ENCODE measurements at places on chromosomes 7 and 10.

DNA sequence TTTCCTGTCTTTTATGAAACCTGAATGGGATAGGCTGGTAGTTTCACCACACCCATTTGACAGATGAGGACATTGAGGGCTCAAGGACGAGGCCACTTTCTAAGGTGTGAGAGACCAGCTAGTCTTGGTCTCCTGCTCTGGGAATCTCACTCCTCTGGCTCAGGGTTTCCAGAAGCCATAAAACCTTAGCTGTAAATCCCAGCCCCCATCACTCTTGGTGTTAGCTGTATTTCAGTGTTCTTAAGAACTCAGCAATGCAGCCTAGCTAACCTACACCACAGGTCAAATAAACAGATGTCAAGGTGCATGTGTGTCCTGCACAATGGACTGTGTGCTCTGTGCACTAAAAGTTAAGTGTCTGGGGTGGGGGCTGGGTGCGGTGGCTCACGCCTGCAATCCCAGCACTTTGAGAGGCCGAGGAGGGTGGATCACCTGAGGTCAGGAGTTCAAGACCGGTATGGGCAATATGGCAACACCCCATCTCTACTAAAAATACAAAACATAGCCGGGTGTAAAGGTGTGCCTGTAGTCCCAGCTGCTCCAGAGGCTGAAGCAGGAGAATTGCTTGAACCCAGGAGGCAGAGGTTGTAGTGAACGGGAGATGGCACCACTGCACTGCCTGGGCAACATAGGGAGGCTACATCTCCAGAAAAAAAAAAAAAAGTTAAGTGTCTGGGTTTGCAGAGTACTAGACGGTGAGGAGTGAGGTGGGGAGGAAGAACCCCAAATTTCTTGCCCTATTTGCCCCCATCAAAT lies 567 bp upstream of the EPO start:
- peak; percentile 32 for DNase-seq

DNA sequence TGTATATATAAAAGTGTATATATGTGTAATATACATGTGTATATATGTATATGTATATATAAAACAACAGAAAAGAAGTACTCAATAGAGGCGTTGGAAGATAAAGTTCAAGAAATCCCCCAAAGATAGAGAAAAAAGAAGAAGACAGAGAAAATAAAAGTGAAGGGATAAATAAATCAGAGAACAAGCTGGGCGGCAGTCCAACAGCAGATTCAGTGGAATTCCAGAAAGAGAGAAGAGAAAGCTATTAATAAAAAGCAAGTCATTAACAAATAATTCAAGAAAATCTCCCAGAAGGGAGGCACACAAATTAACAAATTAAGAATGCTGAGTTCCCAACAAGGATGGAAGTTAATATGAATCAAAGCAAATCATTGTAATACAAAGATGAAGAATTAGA lies 59.3 kb upstream of the RNF148 start:
- DNase-seq = peak; percentile 26

DNA sequence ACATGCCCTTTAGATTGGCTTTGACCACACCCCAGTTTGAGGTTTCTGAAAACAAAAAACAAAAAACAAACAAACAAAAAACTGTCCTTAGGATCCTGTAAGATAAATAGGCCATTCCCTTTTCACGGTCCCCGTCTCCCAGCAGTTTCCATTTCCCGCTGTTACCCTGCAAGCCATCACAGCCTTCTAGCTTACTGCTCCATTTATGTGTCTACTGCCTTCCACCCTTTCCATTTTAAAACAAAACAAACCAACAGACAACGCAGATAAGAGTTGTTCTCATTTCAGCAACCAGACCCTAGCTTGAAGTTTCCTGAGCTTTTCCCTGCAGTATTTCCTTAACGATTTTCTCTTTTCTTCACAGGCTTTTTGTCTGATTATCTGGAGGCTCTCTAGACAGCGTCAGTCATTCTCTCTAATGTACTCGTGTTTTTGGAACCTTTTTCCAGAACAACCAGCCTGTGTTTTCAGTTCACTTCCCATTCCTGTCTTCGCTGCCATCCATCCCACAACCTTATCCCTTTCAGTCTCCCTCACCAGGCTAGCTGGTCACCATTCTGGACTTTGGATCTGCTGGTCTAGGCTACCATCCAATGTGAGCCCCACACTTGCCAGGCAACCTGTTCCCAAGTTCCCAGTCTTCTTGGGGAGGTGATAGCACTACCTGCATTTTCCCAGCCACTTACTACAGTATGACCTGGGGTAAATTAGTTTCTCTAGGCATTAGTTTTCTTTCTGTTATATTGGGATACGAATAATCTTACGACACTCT lies 317.3 kb upstream of the FZD1 start:
- no peak for DNase-seq

DNA sequence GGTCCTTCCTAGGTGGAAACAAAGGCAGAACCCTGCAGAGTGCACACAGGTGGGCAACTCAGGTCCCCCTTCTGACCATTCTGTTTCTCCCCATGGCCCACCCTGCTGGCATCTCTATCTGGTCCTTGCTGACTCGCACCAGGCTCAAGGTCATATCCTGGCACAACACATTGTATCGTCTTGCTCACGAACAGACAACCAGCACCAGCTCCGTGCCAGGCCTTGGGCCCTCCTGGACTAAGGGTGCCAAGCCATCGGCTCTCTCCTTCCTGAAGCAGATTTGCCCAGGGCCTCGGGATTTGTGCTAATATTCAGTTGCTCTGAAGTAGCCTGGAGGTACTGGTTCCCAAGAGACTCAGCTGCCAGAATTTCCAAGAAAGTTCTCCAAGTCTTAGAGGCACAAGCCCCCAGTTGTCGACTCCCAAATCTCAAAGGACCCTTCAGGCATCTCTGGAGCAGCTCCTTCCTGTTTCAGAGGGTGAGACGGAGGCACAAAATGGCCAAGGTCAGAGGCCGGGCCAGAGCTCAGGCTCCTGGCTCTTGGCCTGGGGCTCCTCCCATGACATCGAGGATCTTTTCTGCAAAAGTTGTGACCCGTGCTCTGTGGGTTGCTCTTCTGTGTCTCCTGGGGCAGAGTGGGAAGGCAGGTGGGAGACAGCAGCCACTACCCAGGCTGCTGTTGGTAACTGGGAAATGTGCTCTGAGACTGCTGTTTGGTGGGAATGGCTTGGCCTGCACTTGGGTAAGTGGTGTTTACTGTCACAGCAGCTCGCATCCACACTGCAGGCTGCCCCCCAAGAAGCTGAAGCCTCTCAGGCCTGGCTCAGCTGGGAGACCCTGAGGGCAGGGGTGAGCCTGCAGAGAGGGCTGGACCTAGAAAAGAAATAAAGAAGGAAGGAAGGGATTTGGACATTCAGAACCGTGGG lies 121.3 kb downstream of the RGS10 start:
- DNase-seq = no peak

DNA sequence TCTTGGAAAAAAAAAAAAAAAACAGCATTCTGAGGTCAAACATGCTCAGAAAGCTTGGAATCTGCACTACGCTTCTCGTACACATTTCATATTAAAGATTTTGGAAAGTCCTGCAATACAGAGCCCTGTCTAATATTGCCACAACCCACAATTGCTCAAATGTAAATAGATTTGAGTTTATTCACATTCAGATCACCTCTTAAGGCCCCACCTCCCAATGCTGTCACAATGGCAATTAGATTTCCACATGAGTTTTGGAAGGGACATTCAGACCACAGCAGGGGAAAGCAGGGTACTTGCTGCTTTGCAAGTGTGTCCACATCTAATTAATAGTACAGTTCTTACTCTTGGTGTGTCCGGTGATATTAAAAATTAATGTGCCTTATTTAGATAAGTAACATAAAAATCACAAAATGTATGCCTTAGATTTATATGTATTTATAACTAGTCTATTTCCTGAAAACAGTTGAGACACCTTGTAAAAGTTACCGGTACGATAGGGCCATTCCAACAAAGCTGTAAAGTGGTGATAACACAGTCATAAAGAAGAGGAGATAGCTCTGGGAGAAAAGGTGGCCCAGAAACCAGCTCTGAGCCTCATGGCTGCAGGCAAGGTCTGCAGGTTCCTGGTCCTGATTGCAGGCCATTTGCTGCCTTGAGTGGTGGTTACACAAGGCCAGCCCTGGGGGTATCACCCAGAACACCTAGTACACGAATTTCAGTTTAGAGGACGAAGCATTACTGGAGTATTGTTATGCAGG lies 27.9 kb downstream of the EGFR start:
- no peak for DNase-seq

DNA sequence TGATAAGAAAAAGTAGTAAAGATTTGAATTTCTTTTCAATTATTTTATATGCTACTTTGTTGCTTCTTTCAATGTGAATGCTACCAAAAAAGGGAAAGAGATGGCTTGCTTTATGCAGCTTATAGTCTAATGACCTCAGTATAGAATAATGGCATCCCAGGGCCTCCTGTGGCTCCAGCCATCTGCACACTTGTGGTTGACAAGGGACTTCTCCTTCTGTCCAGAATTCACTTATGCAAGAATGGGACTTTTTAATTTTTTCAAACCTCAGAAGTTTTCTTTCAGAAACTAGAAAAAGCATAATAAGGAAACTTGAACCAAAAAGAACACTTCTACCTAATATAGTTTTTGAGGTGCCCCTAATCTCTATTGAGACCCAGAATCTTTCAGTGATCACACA lies 310.9 kb downstream of the CTNNA3 start:
- DNase-seq = no peak

DNA sequence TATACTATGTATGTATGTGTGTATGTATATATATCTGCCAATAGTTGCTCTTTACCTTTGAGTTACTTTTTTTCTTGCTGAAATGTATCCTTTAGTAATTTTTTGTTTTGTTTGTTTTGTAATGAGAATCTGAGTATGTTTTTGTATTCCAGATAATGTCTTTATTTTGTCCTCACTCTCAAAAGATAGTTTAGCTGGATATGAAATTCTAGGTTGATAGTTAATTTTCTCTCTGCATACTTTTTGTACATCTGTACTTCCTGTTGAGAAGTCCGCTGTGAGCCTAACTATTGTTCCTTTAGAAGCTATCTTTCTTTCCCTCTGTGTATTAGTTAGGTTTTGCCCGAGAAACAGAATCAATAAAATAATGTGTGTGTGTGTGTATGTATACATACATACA lies 29.5 kb downstream of the BUB3 start:
- DNase-seq = no peak

- DNase-seq = no peak
Measured at GRCh38 chr10:79321951-79322350, 25.3 kb upstream of the PPIF start.

DNA sequence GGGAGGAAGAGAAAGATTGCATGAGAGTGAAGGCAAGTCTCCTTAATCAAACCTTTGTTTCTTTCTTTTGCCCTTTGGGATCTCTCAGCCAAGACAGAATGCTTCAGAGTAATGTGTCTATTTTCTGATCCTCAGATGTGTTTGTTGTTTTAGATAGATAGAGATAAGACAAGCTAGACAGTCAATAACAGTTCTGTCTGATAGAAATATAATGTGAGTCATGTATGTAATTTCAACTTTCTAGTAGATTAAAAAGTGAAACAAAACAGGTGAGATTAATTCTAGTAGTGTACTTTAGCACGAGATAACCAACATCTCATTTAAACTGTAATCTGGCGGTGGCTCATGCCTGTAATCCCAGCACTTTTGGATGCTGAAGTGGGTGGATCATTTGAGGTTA lies 159.2 kb downstream of the GATA3 start:
- no peak for DNase-seq

DNA sequence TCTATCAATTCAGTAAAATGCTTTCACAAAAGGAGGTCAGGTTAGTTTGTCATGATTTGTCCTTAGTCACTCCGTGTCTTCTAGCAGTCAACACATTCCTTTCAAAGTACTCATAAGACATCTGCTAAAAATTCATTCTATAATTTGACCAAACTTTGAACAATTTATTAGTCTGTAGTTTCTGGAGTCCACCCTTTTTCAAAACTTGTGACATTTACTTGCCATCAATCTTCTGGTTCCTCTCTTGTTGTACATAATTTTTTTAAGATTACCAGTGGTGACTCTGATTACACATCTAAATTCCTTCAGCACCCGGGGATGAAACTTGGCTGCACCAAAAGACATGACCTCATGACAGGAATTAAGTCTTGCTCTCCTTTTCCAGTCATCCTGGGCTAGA lies 130.1 kb downstream of the NEBL start:
- DNase-seq = peak; percentile 59

DNA sequence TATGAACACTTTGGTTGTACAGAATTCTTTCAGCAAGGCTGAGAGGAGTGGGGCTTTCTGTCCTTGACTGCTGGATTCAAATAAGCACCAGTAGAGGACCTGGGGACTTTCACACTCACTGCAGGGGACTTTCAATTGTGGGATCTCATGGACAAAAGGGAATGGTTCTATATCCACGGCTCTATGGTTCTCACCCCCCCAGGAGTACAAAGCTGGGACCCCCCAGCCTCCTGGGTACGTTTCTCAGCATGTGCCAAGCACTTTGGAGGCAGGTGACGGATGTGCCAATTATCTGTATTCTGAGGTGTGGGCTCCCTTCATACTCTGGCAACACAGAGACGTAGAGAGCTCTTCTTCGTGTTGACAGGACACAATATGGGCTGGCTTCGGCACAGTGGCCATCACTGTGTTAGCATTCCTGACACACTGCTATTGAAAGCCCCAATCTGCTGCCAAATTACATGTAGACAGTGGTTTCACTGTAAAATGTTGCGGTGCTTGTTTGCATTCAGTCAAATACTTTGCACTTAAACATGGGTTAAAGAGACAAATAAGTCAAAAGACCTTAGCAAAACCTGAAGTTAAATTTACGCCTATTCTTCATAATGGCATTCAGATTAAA lies 92.7 kb upstream of the SAMD8 start:
- no peak for DNase-seq

DNA sequence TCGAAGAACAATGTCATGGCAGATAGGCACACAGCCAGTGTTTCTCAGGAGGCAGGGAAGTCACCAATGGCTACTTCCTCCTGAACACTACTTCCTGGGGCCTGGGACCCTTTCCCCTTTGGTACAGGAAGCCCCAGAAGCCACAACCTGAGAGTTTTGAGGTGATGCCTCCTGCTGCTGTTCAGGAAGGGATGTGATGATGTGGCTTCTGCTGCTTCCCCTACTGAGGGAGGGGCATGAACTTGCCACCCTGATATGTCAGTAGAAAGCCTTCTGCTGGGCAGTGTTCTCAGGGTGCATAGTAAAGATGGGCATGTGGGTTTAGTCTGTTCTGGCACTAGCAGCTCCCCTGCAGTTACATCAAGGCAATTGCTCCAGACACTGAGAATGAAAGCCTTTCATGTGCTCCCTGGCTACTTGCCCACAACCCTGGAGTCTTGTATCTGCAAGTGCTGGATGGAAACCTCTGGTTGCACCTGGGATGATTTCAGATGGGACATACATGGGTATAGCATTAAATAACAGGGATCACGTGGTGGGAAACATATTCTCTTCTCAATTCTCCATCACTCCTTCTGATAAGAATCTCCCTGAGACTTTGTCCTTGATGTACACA lies 69.3 kb downstream of the ADRA2A start:
- DNase-seq = no peak

DNA sequence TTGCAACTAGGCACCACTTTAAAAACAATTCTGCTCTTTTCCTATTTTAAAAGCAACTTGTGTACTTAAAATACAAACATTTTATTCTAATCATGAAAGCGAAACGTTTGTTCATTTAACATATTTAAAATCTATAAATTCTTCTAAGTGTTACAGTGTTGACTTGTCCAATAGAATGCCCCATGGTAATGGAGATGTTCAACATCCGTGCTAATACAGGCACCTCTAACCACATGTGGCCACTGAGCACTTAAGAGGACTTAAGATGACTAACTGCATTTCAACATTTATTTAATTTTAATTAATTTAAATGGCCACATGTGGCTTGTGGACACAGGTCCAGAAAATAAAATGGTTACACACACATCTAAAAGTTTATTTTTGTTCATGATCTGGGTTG lies 115.1 kb downstream of the TPK1 start:
- DNase-seq = no peak
